ENCODE measurements at places on chromosomes 16 and 17. TPM values are rescaled to one million over a fixed set of nuclear protein-coding genes. Genes with fewer than 3 reads are reported as not detected.
A peak's percentile ranks its signal among the peaks of the same experiment; 100 is the strongest.

GRCh38 chr16:20799599-20799998, 6.7 kb downstream of the ERI2 start:
- DNase-seq = no peak

DNA sequence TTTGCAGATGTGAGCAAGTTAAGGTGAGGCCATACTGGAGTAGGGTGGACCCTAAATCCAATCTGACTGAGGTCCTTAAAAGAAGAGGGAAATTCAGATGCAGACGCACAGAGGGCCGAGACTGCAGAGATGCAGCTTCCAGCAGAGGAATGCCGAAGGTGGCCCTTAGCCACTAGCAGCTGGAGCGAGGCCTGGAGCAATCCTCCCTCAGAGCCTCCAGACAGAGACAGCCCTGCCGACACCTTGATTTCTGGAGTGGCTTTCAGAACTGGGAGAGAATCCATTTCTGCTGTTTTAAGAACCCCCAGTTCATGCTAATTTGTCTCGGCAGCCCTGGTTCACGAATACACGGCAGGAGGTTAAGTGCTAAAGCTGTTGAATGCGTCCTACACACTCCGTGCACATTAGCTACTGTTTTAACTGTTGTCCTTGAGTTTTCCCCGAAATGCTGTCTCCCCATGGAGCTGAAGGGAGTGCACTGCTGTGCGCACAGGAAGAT, 135.5 kb downstream of the IRF8 start:
- DNase-seq = no peak

DNA sequence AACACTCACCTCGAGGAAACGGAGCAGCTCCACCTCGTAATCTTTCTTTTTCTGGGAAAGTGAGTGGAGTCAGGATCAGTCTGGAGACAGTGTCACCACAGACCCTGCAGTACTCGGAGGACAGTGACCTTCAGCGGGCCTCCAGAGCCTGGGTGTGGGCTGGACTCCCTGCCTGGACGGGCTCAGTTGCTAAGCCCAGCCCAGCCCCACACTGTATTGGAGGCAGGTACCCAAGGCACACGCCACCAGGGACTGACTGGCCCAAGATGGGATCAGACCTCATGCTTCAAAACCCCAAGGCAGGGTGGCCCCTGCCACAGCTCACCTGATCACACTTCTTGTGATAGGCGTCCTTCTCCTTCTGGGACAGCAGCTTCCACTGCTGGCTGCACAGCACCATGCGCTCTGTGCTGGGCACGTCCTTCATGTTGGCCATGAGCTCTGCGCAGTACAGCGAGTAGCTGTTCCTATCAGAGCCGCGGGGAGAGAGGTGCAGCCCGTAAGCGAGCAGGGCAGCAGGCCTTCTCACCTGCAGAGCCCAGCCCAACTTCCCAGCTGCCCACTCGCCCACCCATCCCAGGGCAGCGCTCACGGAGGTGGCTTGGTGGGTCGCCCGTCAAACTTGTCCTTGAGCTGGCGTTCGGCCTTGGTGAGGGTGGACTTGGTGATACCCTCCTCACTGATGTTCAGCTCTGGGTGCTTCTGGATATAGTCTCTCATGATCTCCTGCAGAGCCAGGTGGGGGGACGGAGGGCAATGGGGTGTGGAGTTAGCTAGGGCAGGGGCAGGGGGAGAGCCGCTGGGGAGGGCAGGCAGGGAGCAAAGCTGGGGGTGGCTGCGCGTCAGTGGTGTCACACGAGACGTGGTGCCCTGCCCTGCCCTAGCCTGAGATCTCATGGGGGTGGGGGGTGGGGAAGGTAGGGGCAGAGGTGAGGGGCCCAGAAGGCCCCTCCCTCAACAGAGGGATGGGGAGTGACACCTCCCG, 7.9 kb downstream of the UBTF start:
- DNase-seq = no peak

DNA sequence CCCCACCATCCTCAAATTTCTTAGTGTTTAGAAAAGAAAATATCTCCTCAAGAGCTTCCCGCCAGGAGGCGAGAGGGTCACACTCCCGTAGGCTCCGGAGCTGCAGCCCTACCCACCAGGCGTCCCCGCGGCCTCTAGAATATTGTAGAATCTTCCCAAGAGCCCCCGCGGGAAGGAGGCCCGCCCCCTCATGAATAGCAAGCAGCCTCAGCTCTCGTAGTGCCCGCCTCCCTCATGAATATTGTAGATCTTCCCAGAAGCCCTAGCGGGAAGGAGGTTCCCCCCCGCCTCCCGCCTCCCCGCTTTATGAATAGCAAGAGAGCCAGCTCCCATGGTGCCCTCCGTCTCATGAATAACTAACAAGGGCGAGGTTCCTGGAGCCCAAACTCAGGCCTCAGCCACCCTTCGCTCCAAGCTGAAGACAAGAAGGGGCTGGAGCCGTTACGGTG, at the start of gene FBXO47:
TSS of gene FBXO47 (minus strand) at position 114 of the 449 bp plus-strand sequence. CDS start 4,378 bp downstream, outside the sequence.
- peak; percentile 94 for DNase-seq

- DNase-seq = no peak
Measured at GRCh38 chr16:88771294-88771772, 13.7 kb downstream of the PIEZO1 start.

GRCh38 chr17:72414967-72415853, 294.4 kb downstream of the SOX9 start:
- no peak for DNase-seq

DNA sequence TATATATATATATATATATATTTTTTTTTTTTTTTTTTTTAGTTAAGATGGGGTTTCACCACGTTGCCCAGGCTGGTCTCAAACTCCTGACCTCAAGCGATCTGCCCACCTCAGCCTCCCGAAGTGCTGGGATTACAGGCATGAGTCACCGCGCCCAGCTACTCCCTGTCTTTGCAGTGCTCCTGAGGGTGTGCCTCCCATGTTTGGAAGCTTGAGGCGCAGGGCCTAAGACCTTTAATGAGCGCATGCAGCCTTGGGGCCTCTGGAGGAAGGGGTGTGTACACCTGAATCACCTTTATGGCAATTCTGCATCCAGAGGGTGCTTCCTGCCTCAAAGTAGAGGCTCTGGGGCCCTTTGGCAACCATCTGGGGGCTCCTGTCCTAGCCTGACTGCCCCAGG, 219.4 kb upstream of the CIBAR2 start:
- no peak for DNase-seq

- no peak for DNase-seq
Measured at GRCh38 chr17:45680360-45680759, 103.8 kb upstream of the CRHR1 start.

- peak; percentile 16 for DNase-seq
Measured at GRCh38 chr16:10681310-10682308, 13.1 kb downstream of the TEKT5 start.

DNA sequence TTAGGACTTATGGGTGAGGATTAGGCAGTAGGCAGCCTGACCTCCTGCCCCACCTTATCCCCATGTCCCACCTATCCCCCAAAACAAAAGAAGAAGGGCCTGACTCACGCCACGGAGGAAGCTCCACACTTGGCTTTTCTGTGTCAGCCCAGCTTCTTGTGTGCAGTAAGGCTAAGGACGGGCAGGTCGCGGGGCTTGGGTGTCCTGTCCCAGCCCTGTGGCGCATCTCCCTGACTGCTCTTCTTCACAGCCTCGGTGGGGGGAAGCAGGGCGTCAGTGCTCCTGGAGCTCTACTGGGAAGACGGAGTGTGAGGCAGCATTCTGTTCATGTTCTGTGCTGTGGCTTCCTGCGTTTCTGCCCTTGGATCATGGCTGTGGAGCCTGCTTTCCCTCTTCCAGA, 34.6 kb upstream of the ALDH3A2 start:
- no peak for DNase-seq

DNA sequence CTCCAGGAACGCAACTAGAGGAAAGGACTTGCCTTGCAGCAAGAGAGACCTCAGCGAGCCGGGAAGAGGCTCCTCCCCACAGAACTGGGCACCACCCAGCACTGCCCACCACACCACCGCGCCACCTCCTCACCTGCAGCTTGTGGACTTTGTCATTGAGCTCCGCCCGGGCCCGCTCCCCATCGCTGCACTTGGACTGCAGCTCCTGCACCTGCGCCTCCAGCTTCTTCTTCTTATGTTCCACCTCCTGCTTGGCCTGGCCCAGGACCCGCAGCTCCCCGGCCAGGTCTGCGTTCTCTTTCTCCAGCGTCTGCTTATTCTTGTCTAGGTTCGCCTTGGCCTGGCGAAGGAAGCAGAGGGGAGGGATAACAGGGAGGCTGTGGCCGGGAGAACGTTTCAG, 76.7 kb downstream of the NDE1 start:
- DNase-seq = no peak

DNA sequence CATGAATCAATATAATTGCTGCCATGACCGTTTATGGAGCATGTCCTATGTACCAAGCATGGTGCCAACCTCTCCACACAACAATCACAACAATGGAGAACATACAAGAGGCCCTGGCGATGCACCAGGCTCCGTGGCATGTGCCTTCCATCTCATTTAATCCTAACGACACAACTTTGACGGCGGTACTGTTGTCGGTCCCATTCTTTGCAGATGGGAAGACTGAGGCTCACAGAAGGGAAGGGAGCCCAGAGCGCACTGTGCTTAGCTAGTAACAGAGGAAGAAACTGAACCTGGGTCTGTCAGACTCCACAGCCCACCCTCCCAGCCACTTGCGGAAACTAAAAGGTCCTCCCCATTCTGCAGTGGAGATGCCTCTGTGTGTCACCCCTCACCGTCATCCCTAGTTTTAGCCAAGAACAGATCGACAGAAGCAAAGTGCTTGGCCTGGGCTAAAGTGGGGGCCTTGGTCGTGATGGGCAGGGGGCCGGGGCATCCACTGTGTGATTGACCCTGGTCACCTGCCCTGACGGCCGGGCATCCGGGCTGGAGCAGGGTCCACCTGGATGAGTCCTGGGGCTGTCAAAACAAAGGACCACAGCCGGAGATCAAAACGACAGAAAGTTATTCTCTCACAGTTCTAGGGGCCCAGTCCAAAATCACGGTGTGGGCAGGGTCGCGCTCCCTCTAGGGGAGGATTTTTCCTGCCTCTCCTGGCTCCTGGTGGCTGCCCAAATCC, 183.9 kb downstream of the C16orf95 start:
- peak; percentile 45 for DNase-seq

DNA sequence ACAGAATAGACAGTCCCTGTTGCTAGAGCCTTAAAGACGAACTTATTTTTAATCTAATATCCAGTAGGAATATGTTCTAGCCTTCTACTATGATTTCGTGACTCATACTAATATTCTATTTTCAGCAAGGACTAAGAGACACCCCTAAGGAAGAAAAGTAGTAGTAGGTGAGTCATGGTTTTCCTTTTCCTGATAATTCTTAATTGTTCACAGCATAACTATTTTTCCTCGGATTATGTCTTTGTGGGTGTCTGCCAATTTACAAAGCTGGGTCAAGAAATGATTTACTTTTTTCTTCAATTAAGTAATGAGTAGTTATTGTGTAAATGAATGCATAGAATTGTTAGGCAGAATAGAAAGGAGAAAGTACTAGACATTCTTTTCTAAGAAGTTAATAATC, 292.2 kb downstream of the TOX3 start:
- no peak for DNase-seq

DNA sequence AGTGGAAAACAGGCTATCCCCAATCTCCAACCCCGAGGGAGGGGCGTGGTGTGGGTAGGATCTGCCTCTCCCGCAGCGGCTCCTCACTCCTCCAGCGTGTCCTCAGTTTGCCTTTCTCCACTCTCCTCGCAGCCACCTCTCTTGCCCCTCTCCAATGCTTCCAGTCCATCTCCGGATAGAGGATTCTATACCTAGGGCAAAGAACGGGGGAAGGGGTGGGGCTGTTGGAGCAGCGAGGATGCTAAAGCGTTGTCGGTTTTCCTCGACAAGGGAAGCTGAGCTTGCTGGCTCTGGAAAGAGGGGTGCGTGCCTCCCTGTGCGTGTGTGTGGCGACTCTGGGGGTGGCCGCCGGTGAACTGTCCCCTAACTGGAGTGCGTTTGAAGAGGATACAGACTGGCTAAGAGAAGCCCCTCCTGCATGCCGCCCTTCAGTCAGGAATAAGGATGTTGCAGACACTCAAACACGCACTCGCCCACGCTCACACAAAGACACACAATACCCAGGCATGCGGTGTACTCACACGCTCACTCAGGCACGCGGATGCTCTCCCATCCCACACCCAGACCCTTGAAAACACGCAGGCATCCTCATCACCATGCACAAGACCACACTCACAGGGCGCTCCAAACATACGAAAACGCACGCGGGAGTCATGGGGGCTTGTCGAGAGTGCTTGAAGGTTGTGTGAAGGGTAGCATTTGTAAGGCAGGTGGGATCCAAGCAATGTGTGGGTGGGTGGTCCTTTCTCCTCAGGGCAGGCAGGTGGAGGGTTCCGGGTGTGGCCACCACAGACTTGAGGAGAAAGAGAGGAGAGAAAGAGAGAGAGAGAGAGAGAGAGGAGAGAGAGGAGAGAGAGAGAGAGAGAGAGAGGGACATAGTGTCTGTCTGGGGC, 655 bp upstream of the GPR139 start:
- no peak for DNase-seq

GRCh38 chr17:36640836-36641235, 39.5 kb downstream of the MRM1 start:
- no peak for DNase-seq

DNA sequence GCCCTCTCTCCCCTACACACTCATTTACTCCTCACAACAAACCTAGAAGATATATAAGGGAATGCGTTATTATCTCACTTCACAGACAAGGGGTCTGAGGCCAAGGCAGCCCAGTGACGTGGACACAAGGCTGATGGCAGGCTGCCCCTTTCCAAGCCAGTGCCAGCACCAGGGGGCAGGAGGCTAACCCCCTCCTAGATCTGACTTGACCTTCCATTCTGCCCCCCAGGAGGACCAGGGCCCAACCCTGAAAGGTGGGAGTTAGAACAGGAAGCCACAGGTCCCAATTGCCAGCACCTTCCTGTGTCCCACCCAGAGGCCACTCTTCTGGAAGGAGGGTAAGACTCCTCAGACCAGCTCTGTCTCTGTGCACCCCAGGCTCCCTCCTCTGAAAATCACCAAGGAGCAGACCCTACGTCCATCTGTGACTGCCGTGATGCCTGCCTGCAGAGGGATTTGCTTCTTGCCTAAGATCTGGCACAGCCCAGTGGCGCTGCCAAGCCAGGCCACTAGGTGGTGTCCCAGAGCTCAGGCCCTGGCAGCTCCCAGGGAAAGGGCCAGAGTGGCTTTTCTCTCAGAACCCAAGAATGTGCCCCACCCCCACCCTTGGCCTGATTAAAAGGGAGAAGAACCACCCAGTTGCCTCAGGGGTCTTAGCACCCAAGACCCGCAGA, 42.4 kb upstream of the MRPS23 start:
- peak; percentile 94 for DNase-seq

- DNase-seq = no peak
Measured at GRCh38 chr16:72241930-72242329, 70.0 kb upstream of the PMFBP1 start.

The XAF1 gene
- total RNA-seq = 74.8 TPM

The ACOX1 gene
- 41.5 TPM for total RNA-seq

The ST6GALNAC1 gene
- total RNA-seq = 1.1 TPM

The GRB7 gene
- 1.6 TPM for total RNA-seq

The ADGRG3 gene
- total RNA-seq = 0.84 TPM

The SLC52A1 gene
- not detected for total RNA-seq

The HSD17B1 gene
- total RNA-seq = 1.3 TPM

The CEP131 gene
- 6.7 TPM for total RNA-seq

The CYB5B gene
- 55.0 TPM for total RNA-seq

Data from aorta (tissue), 5 donors.